ENCODE measurements at places on chromosomes 16 and 17.

- DNase-seq, result peak; percentile 84
Observed at GRCh38 chr17:2416010-2416734, 15.3 kb upstream of the MNT start.

DNA sequence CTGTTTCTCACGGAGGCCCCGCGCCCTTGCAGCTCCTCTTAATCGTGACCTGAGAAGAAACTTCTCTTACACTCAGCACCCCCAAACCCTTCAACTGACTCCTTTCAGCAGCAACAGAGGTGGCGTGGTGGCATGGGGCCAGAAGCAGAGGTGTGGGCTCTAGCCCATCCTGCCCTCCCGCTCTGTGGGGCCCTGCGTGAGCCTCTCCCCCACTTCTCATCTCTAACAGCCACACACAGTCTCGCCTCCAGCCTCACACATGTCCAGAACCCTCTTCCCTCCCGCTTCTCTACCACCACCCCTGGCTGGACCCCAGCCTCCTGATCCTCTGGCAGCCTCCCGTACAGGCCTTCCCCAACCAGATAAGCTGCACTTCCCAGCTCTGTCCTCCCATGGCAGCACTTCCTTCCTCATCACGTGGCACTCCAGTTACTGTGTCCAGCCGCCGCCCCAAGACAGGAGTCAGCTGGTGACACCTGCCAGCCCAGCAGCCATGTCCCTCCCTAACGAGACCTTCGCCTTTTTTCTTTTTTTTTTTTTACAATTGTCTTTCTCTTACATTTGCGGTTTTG, 30.5 kb downstream of the NSMCE1 start:
- no peak for DNase-seq

- DNase-seq, result no peak
Observed at GRCh38 chr16:77231047-77231446, 31.8 kb downstream of the SYCE1L start.

DNA sequence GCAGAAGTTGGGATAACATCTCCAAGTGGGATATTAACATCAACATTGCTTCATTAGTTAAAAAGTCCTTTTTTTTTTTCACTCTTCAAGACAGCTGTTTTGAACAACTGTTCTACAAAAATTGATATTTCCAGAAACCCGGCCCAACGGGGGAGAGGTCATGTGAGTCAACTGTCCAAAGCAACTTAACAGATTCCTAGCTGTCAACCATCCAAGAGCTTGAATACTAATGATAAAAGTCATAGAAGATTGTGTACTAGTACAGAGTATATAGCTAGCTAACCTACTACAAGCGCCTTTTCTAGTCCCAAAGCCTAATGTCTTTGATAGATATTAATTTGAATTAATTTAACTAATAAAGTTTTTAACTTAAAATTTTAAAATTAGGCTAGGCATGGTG, 172.0 kb downstream of the CYB561 start:
- DNase-seq, result peak; percentile 99

GRCh38 chr16:898761-899682, 71.8 kb downstream of the LMF1 start:
- DNase-seq, result no peak

DNA sequence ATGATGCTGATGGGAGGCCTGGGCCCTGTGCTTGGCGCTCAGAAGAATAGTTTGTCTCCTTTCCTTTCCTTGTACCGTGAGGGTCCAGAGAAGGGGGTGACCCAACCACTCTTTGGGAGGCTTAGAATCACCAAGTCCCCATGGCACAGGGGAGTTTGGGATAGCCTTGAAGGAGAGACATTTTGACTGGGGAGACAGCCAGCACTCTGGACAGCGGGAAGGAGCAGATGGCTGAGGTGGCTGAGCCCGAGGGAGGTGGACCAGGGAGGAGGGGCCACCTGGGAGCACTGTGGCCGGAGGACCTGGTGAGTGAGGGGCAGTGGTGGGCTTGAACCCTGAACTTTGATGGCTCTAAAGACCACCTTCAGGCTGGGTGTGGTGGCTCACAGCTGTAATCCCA, 18.2 kb downstream of the MGAT5B start:
- DNase-seq, result no peak

- DNase-seq, result no peak
Observed at GRCh38 chr16:15523092-15523541, 88.7 kb downstream of the BMERB1 start.

GRCh38 chr17:74202938-74203337, 540 bp upstream of the RPL38 start:
- DNase-seq, result no peak

DNA sequence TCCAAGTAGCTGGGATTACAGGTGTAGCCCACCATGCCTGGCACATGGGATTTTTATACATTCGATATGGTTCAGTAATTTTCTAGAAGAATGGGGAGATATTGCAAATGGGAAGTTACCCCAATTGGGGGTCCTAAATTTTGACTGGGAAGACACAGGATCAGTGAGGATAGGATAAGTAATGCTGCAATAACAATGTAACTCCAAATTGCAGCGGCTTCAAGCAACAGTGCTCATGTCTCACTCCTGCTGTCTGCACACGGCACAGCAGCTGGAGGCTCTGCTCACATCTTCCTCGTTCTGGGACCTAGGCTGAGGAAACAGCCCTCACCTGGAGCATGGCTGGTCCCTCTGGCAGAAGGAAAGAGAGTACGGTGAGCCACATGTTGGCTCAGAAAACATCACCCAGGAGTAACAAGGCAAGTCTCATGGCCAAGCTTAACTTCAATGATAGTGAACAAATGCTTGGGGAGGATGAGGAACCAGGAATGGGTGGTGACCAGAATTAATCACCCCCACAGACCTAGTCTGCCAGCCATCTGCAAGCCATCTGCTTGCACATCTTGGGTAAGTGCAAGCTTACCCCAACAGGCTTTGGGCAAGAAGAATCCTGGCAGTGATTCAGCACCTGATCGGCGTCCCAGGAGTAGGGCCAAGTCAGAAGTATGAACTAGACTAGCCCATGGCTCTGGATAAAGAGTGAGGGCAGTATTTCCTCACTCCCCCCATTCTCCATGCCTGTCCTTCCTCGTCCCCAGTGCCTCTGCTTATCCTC, 229.2 kb downstream of the COPRS start:
- DNase-seq, result no peak

GRCh38 chr17:36036235-36036634, 18.5 kb upstream of the CCL23 start:
- no peak for DNase-seq

- DNase-seq, result no peak
Observed at GRCh38 chr16:53518550-53519416, 15.8 kb upstream of the AKTIP start.

- no peak for DNase-seq
Observed at GRCh38 chr16:66691234-66691633, 5.3 kb downstream of the CMTM4 start.

DNA sequence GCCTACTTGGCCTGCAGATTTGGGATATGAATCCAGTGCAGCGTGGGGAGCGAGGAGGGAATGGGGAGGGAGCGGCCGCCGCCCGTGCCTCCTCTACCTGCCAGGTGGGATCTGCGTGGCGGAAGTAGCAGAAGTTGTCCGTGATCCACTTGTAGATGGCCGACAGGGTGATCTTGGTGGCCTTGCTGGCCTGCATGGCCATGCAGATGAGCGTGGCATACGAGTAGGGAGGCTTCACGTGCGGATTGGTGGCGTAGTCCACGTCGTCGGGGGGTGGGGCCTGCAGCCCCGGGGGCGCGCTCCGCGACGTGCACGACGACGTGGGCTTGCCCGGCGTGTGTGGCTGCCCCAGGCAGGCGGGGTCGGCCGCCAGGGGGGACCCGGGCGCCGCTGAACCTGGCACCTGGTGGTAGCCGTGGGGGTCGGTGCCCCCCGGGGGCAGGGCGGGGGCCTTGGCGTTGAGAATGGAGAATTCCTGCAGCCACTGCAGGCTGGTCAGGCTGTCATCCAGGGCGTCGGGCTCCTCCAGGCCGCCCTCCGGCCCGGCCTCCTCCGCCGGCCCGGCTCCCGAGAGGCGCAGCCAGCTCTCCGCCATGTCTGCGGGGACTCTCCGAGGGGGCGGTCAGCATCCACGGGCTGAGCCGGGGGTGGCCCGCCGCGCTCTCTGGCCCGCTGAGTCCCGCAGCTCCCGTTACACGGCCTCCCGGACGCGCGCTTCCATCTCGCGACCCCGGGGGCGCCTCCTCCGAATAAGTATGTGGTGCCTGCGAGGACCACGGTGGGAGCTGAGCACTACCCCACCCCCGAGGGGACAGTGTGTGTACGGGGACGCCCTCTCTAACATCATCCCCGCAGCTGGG, 1.0 kb downstream of the FOXJ1 start:
- DNase-seq, result no peak

DNA sequence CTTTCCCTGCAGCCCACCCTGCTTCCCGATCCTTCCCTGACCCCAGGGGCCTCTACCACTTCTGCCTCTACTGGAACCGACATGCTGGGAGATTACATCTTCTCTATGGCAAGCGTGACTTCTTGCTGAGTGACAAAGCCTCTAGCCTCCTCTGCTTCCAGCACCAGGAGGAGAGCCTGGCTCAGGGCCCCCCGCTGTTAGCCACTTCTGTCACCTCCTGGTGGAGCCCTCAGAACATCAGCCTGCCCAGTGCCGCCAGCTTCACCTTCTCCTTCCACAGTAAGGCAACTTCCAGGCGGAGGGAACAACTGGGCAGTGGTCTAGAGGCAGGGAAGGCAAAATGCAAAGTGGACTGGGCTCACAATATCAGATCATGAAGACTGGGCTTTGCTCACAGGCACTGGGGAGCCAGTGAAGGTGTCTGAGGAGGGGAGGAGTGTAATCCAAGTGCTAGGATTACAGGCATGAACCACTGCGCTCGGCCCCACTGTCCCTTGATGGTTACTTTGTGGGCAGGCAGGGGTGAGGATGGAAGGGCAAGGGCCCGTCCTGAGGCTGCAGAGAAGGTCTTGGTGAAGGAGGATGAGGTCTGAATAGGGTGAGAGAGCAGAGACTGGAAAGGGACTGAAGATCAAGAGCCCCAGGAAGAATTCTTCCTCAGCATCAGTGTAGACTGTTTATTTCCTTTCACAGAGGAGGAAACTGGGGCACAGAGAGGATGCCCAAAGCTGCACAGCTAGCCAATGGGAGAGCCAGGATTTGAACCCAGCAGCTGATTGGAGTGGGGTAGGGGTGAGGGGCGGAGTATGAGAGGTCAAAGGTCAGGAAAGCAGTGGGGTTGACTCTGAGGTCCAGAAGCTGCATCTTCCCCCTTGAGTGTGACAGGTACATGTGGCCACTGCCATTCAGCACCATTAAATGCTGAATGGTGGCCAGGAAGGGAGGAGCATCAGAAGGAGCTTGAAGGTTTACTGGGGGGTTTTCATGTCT, 16.5 kb upstream of the ADGRG3 start:
- DNase-seq, result no peak

DNA sequence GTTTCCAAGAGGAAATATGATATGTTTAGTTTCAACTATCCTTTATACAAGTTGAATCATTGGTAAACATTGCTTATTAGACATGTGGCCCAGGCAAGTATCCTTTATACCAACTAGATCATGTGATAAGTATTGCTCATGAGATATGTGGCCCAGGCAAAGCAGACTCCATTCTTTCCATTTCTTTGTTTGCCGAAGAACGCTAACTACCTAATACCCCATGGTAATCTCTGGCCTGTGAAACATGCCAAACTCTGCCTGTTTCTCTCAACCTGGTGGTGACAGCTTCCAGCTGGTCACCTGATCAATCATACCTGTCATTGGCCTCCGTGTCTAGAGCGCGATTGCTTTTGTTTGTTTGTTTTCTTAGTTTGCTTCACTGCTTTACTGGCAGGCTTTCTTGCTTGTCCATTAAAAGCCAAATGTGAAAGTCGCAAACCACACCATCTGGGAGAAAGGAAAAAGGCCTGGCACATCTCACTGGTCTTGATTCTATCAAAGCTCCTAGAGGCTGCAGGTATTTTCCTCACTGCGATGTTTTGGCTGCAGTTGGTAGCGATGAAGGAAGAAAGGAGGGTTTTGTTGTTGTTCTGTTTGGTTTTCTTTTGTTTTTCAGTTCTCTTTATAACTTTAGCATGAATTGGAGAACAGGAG, 686.2 kb downstream of the KCNJ2 start:
- peak; percentile 73 for DNase-seq

DNA sequence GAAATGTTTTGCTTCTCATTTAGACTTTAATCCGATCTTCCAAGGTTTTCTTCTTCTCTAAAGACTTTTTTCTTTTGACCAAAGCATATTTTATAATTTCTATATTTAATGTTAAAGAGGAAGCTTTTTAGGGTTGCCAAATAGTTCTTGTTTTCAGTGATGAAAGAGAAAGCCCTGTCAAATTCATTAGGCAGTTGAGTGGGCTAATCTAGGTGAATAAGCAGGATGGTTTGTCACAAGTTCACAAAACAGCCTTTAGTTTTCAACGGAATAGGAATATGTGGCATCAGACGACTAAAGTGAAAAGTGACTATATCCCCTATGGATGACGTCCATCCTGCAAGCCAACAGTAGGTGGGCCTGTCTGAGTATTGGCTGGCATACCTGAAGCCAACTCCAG, 118.8 kb downstream of the NLK start:
- DNase-seq, result no peak

DNA sequence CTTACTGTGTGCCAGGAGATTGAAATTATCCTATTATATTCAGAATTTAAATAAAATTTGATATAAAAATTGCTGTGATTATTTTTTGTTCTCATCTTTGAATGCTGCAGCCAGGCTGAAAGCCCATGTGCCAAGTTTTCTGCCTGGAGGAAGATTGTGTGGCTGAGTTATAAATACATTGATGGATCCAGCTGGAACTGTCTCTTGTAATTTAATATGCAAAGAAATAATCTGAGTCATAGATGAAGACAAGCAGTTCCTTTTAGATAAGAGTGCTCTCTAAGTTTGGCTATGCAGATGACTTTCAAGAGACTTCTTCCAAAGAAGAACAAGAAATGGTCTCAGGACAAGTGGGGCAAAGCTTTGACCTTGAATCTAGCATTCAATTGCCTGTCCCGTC, 871.0 kb downstream of the CDH11 start:
- peak; percentile 59 for DNase-seq

DNA sequence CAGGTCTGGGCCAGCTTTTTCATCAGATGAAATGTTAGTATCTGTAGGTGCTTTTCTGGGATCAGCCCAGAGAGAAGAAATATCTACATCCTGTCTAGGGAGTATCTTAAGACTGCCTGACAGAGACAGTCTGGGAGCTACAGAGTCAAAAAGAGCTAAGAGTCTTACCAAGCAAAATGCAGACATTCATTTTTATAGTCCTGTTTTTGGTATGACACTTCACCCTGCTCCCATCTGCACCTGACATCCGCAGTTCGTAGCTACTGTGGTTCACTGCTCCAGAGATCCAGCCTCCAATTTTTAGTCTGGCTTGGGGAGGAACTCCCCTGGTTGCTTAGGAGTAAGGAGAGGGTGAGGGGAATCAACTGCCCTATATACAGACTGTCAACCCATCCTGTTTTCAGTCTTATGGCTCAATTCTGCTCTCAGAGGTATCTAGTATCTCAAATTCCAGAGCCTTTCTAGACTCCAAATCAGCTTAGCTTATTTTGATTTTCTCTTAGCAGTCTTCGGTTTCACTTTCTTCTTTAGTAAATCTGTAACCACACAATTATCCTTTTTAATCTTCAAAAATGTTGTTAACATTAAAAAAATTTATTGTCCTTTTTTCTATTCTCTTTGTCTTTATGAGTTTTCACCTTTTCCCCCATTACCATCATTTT, 97.8 kb downstream of the TMEM100 start:
- DNase-seq, result no peak

GRCh38 chr16:47834485-47835024, 321.2 kb downstream of the ABCC12 start:
- no peak for DNase-seq
